WERI-Rb-1 (cell line): ENCODE measurements at places on chromosomes 12 and 14.

DNA sequence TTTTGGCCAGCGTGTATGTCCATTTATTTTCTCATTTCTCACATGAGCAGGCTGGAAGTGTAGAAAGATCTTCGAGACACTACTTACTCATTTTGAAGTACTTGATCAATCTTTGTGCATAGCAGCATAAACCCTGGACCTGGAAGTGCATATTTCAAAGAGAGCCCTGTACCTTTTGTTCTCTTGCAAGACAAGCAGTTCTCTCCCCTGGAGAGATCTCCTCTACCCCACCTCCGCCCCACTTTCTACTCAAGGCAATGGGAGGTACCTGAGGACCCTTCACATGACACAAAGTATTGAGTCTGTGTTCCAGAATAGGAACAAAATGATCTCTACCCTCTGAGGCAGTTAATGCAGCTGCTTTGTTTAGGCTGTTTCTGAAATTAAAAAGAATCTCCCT is 27.4 kb upstream of the RASSF3 start:
- no peak for DNase-seq

DNA sequence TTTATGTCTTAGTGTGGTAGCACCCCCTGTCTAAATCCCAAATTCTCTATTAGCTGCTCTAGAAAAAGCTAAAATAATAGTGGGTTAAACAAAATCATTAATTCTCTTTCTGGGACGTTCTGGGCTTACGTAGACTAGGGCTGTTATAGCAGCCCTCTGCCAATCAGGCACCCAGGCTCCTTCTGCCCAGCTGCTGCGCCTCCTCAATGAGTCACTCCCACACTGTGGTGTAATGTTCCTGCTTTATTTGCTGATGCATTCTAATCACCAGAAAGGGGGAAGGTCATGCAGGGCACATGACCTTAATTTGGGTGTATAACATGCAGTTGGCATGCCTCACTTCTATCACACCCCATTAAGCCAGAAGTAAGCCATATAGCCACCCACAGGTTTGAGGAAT is 294.5 kb downstream of the GALC start:
- DNase-seq: no peak

GRCh38 chr12:3132636-3133404 is 55.6 kb downstream of the TSPAN9 start:
- peak; percentile 72 for DNase-seq

DNA sequence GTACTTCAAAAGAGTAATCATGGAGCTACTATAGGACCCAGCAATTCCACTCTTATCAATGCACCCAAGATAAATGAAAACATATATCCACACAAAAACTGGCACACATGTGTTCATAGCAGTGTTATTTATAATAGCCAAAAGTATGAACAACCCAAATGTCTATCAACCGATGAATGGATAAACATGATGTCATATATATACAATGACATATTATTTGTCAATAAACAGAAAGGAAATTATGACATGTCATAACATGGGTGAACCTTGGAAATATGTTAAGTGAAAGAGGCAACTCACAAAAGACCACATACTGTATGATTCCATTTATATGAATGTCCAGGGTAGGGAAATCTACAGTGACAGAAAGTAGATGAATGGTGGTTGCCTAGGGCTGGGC is 347.1 kb upstream of the DDHD1 start:
- DNase-seq: no peak

GRCh38 chr14:94561656-94562010 is 391 bp downstream of the SERPINA4 start:
- no peak for DNase-seq

- no peak for DNase-seq
Measured at GRCh38 chr12:44021471-44021971, 185.6 kb downstream of the TMEM117 start.
